ENCODE measurements at places on chromosomes 16 and 17.

- DNase-seq: peak; percentile 10
These were observed 7.1 kb downstream of the HAS3 start for GRCh38 chr16:69112285-69113129.

- DNase-seq: no peak
These were observed 694 bp downstream of the MRPL27 start for GRCh38 chr17:50372222-50372757.

DNA sequence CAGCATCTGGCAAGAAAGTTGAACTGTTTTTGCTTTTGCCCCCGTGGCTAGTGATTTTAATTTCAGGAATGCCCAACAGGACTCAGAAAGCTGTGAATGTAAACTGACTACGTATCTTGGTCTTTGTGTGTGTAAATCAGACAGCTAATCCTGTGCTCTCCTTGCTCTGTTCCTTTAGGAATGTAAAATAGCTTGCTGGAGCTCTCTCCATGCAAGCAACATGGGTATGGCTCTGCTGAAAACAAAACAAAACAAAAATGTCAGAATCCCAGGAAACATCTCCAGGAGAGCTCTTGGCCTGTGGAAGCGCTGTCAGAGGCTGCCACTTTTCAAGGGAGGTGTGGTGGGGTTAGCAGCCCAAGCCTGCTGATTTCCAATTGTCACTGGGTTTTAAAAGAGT is 161.8 kb upstream of the NOG start:
- DNase-seq: no peak

DNA sequence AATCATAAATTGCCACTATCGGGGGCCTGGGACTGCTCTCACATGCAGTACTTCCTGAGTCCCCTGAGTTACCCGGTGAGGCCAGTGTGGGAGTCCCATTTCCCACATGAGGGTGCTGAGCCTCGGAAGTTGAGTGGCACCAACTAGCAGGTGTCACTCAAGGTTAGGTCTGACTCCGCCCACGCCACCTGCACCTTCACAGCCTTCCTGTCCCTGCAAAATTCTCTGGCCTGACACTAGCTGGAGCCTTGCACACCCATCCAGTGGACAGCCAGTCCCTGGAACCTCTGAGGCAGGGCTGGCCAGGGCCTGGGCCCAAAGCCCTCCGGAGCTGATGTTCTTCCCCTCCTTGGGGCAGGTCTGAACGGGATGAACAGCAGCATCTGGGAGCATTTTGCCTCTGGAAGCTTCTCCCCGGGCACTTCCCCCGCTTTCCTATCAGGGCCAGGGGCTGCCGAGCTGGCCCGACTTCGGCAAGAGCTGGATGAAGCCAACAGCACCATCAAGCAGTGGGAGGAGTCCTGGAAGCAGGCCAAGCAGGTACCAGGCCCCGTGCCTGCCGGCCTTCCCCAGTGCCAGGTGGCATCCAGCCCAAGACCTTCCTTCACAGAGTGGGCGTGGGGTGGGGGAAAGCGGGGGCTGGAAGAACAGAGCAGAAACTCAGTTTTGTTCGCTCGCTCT is 21.9 kb downstream of the UNC13D start:
- no peak for DNase-seq

DNA sequence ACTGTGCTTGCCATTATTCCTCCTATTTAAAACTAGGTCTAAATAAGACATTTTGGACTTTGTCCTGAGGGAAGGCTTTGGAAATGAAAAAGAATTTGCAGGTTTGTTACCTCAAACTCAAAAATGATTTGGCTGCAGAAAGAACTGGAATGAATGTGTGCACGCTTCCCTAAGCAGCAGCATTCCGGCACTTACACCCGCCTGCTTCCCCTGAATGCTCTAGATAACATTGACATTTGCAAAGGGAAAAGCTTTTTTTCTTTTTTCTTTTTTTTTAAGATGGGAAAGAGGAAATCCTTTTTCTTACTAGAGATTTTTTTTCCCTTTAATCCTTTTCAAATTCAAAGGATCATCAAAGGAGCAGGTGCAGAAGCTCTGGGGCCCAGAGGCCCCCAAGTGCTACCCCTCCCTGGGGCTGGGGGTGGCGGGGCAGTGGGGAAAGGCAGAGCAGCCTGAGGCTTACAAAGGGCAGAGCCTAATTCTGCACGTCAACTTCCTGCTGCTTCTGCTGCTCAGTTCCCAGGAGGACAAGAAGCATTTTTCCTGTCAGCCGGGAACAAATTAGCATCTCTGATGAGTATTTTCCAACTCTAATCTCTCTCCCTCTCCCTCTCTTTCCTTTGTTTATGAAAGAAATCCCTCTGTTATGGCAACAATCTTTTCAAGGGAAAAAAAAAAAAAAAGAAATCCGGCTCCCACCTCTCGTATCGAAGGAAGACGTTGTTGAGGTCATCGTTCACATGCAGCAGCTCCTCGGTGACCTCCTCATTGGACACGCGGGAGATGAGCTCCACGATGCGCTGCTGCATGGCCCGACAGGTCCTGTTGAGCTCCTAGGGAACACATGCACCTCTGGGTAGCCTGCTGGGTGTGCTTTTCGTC is 32.1 kb upstream of the SREBF1 start:
- DNase-seq: no peak

DNA sequence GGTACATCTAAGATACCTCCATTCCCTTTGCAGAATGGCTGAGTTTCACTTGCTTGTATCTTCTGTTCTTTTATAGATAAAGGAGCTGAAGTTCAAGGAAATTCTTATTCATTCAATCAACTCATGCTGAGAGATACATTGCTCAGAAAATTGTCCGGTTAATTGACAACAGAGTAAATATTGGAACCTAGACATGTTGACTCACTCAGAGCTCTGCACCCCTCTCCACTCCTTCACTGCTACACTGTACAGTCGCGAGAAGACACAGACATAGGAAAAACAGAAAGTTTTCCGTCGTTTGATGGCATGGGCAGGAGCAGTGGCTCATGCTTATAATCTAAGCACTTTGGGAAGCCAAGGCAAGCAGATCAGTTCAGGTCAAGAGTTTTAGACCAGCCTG is 690.5 kb upstream of the SOX9 start:
- no peak for DNase-seq

GRCh38 chr17:21360048-21360447 is 16.1 kb upstream of the KCNJ12 start:
- no peak for DNase-seq

DNA sequence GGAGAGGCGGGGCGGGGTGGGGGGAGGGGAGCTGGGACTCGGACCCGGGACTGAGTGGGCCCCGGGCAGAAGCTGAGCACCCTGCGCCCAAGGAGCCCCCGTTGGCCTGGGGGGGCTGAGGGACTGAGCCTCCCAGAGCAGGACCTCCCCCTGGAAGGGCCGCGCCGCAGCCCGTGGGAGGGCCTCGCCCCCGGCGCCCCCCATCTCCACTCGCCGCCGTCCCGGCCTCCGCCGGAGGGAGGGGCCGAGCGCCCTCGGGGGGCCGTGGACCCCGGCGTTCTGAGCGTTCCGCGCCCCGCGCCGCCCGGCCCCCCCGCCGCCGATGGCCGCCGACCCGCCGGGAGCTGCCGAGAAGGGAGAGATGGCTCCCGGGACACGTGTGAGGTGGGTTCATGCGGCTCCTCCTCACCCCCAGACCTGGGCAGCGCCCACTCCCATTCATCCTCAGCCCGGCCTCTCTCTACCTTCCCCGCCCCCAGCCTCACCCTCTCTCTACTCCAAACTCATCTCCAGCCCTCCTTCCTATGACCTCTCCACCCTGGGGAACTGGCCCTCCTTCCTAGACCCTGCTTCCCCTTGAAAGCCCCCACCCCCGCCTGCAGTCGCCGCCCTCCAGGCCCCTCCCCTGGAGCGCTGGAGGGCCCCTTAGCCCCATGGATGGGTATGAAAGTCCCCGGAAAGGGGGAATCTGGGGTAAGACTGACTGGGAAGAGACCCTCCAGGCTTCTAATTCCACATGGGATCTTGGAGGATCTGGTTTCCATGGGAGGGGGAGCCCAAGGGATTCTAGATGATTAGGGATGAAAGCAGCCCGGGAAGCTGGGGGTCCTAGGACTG is 922 bp downstream of the FBXL19 start:
- DNase-seq: no peak

- no peak for DNase-seq
These were observed 646 bp downstream of the KIF22 start for GRCh38 chr16:29790949-29791844.

- no peak for DNase-seq
These were observed 144.1 kb downstream of the CHD9 start for GRCh38 chr16:53198933-53199332.

DNA sequence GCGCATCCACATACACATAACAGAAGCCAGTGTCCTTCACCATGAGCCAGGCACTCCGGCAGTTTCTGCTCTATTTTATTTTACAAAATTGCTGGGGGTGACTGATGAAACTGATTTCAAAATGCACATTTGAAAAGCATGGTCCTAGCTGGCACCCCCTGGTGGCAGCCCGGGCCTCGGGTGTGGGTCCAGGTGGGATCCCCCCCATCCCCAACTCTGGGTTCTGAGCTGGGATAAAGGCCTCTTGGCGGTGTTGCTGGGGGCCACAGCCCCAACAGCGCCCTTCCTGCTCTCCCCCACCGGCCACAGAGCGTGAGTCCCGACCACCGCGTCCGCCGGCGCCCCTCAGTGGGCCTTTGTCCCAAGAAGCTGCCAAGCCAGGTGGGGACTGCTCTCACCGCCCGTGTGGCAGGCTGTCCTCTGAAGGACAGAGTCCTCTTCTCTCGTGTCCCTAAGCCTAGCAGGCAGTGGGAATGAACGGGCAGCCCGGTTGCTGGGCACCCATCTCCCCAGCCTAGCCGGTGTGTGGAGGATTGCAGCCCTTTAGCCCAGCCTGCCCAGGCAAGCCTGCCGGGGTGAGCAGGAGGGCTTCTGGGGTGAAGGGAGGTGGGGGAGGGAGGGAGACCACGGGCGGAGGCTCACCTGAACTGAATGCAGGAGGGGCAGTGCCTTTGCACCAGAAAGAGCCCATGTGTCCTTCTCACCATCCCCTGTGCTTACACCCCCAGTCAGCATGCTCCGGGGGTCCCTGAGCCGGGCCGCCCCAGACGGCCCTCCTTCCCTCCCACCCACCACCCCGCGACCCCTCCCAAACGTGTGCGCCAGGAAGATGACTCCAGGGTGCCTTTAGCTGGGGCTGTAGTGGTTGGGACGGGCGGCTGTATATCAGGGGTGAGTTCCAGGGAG is 898 bp downstream of the SNAI3 start:
- DNase-seq: no peak

DNA sequence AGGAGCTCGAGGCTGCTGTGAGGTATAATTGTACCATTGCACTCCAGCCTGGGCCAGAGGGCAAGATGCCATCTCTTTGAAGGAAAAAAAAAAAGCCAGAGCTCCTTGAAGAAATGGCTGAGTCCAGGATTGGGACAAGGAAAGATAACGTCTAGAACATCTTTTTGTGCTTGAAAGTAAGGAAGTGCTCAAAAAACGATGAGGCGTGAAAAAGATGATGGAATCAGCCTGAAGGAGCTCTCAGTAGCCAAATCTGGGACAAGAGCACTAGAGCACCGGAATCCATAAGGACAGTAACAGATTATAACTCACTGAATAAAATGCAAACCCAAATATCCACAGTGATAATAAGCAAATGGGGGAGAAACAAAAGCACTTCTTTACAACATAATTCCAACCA is 22.1 kb downstream of the EFTUD2 start:
- no peak for DNase-seq

DNA sequence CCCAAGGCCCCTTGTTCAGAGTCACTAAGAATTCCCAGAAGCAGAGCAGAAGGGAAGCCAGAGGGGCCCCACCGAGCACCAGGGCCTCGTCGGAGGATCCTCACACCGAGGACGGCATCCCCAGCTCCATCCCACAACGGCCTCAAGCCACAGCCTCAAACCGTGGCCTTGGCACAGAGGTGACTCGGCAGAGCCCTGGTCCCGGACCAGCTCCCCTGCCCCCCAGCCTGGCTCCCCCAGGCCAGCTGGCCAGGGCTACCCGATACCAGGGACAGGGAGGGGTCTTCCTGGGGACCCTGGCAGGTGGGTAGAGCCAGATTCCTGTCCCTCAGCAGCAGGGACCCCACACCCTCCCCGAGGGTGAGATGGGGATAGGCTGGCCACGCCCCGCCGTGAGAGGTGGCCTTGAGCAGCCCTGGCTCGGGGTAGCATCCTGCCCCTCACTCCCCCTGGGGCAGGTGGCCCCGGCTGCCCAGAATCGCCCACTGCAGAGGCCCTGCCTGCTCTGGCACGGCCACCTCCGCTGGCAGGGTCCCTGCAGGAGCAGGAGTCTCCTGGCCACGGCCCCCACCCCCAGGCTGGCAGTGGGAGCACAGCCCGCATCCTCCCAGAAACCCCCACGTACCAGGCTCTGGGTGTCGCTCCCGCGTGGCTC is 5.6 kb upstream of the PVALEF start:
- DNase-seq: no peak

DNA sequence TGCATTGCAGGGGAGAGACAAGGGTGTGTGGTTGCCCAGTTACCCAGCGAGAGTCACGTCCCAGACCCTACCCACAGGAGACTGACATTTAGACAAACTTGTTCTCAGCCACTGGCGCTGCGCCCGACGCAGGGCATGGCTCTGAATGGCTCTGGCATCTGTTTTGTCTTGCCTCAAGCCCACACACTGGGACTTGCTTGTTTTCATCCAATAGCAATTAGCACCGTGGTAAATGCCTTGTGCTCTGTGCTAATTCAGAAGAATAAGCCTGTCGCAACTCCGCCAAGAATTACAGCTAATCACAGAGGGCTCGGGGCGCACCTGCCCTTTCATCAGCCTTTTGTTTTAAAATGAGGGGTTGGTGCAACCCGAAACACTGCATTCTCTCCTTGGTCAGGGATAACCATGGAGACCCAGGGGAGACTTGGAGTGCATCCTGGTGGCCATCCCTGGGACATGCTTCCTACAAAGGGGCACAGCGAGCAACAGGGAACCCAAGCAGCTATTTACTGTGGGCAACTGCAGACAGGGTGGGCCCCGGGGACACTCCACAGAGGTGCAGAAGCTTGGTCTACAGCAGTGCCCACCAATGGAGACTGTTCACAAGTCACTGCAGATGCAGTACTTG is 220.6 kb upstream of the ZFHX3 start:
- DNase-seq: no peak

- no peak for DNase-seq
These were observed 13.9 kb upstream of the OR1F1 start for GRCh38 chr16:3173892-3174617.

- DNase-seq: no peak
These were observed 27.0 kb downstream of the NME3 start for GRCh38 chr16:1744338-1744840.

- DNase-seq: no peak
These were observed 27.8 kb downstream of the TMEM204 start for GRCh38 chr16:1561266-1561665.

GRCh38 chr17:65523411-65523810 is 38.0 kb downstream of the AXIN2 start:
- DNase-seq: no peak

DNA sequence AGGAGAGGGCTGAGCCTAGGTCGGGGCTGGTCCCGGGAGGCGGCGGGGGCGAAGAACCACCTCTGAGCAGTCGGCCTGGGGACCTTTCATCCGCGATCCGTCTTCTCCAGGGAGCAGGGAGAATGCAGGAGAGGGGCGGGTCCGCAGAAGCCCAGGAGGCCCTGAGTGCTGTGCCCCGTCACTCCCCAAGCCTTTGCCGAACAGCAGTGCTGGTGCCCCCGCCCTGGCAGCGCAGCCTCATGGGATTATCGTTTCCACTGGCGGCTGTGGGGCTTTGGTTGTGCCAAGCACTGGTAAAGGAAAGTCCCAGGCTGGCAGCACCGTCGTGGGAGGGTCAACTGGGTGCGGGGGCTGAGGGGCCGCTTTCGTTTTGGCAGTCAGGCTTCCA is 631 bp downstream of the TBL3 start:
- no peak for DNase-seq

Measured in KG1 (cell line).